ENCODE measurements at places on chromosomes 13 and 19.

- DNase-seq: no peak
These were observed 54.2 kb downstream of the KDM4B start for GRCh38 chr19:5023128-5023571.

GRCh38 chr19:2173767-2174577 is 10.2 kb downstream of the DOT1L start:
- DNase-seq: no peak

DNA sequence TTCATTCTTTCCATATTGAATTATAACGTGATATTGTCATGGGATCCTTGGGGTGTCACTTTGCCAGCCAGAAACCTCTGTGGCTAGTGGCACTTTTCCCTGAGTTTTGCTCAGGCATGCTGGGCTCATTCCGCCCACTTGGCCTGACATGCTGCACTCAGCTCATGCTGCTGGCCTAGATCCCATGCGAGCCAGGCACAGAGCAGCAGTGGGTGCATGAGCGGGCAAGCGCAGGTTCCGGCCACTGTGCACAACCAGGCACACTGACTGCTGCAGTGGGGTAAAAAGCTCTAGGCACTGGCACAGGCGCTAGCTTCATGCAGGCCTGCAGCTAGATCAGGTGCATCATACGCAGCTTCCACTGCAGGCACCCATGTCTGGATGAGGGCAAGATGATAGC is 221.2 kb downstream of the MAB21L1 start:
- DNase-seq: no peak

- DNase-seq: no peak
These were observed 153.4 kb downstream of the DPF1 start for GRCh38 chr19:38070573-38070972.

GRCh38 chr13:43180837-43181236 is 157.5 kb downstream of the DNAJC15 start:
- DNase-seq: no peak
